ENCODE measurements at places on chromosomes 3 and 15.

DNA sequence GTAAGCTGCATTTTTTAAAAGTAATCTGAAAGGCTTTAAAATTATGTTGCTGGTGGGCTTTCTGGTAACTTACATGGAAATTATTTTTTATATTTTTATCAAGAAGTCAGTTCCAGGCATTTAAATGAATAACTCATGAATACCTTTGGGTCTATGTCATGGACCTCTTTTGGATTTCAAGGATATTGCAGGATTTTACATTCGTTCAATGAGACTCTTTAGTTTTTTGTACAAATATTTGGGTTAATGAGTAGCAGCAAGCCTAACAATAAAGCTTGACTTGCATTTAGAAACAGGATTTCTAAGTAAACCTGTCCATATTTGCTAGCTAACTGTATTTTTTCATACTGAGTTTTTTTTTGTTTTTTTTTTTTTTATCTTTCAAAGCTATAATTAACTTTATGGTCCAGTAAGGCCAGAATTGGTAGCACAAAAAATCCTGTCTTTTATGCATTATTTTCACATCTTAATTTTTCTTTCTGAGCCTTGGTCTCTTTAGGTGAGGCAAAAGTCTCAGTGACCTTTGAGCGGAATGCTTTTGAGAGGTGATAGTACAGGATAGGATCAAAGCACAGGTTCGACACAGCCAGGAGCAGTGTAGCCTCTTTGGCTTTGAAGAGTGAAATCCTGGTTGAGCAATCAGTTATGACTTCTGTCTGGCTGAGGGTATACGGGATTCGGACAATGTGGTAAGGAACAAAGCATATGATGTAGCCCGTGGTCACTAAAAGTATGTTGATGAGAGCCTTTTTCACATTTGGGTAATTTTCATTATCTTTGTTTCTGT is 4.8 kb downstream of the GPR171 start:
- no peak for DNase-seq

DNA sequence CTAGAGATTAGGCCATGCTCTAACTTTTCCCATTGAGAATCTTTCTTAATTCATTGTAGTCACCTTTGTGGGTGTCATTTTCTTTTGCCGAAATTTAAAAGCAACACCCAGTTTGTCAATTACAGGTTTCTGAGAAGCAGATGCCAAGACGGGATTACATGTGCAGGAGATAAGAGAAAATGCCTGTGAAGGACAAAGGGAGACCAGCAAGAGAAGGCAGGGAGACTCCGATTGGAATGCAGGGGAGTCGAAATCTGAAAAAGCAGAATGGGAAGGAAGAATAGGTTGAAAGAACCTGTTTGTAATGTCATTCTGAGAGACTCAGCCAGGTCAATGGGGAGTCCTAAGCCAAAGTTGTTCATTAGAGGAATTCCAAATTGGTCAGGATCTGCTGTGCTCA is 3.6 kb upstream of the DPH6 start:
- no peak for DNase-seq

DNA sequence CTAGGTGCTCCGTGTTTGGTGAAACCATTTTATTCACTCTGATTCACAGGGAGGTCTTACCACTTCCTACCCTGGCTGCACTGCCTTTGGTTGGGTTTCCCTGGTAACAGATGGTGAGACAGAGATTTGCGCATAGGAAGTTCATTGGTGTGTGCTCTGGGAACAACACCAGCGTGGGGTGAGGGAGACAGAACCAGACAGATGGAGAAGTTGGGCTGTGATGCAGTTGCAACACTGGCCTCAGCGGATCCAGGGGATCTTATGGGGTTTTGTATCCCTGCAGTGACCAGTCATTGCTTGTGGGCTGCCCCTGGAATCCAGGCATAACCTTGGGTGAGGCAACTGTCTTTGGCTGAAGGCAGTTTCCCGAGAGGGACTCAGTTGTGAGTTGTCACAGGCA is 12.5 kb upstream of the IL16 start:
- no peak for DNase-seq

GRCh38 chr15:27218426-27218825 is 247.4 kb downstream of the GABRG3 start:
- DNase-seq = no peak

GRCh38 chr15:94370206-94370935 is 139.0 kb downstream of the MCTP2 start:
- no peak for DNase-seq

DNA sequence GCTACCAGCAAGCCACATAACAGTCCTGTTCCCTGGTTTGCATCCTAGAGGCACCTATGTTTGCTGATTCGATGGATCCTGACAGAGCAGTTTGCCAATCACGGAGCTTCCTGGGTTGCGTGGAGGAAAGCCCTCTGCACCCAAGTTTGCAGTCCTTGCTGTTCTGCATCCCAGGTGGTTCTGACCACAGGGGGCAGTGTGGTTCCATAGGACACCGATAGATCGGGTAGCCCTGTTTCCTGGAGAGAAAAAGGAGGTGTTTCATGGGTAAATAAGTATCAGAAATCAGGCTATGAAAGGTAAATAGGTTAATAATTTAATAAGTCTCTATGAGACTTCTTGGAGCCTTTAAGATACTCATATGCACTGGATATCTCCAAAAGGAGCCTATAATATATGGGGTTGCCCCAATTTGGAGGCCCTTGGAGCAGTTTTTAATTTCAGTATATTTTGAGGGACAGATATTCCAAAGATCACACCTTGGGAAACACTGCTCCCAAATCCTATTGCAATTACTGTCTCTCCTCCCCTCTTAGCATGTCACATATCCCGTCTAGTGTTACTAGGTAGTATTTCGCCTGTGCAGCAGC is 194.6 kb upstream of the TPM1 start:
- DNase-seq = no peak

Measured in NCI-H187 (cell line).